ENCODE measurements at places on chromosomes 12 and 14.

DNA sequence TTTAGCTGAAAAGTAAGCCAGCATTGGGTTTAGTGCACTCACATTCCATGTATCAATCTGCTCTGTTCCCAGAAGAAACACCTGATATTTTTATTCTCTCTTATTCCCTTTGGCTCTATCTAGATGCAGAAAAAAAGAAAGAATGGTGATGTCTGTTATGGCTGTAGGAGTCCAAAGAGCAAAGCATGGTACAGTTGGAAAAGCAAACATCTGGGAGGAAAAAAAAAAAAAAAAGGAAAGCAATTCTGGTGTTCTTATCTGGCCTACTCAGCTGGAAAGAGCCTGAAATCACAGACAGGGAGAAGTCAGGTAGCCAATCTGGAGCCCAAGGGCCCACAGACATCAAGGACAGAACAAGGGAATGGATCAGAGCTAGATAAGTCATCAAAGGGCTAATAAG is 293.9 kb downstream of the DUSP6 start:
- no peak for DNase-seq

GRCh38 chr14:75126121-75126544 is 715 bp downstream of the NEK9 start:
- DNase-seq, result no peak

- DNase-seq, result no peak
Observed at GRCh38 chr12:99054601-99055128, 409.6 kb downstream of the APAF1 start.

- DNase-seq, result no peak
Observed at GRCh38 chr12:68620519-68621471, 10.1 kb downstream of the RAP1B start.

DNA sequence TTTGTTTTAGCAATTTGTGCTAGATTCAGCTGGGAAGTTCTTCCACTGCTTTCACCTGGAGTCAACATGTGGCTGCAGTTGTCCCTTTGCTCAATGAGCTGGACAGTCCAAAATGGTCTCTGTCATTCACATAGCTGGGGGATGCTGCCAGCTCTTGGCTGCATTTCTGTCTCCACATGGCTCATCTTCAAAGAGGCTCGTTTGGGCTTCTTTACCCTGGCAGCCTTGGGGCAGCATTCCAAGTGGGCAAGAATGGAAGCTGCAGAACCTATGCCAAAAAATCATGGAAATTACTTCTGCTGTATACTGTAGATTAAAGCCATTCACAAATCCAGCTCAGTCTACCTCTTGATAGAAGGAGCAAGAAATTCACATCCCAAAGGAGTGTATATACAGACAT is 199.1 kb downstream of the SLC5A8 start:
- DNase-seq, result no peak

DNA sequence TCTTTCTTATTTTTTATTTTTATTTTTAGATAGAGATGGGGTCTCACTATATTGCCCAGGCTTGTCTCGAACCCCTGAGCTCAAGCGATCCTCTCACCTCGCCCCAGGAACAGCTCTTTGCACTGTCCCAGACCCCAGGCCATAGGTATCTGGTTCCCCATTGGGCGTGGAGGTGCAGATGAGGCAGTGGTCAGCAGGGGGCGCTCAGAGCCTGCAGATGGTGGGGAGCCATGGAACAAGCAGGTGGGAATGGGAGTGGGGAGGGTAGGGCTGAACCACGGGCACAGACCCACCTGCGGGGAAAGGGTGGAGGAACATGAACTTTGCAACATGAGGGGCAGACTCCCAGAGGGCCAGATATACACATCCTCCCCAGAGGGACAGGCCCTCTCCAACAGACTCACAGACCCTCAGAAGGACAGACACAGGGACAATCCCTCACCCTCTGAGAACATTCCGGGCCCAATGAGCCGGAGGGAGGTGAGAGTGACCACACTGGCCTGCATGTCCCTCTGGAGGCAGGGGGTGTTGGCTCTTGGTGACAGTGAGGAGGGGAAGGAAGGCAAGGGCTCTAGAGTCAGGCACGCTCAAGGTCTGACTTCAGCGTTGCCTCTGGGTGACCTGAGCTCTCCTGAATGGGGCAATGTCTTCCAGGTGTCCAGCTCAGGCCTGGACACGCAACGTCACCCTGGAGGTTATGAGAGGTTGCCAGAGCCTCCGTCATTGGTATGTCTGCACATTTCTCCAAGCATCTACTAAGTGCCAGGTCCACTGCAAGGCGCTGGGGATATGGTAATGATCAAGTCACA is 34.9 kb downstream of the KRT80 start:
- DNase-seq, result peak; percentile 41

GRCh38 chr12:47955059-47955458 is 8.3 kb upstream of the TMEM106C start:
- DNase-seq, result no peak

Data from T-cell (primary cell).